ENCODE measurements at places on chromosomes 6 and 20. TPM values are rescaled to one million over a fixed set of nuclear protein-coding genes. Genes with fewer than 3 reads are reported as not detected.

The WFDC12 gene
- not detected for polyA plus RNA-seq

The DDO gene
- polyA plus RNA-seq, result not detected

The MTCH1 gene
- polyA plus RNA-seq, result 69.5 TPM

The CEP43 gene
- 4.4 TPM for polyA plus RNA-seq

The EYA2 gene
- 0.11 TPM for polyA plus RNA-seq
